ENCODE measurements at places on chromosomes 4 and X.
A peak's percentile ranks its signal among the peaks of the same experiment; 100 is the strongest.

GRCh38 chrX:17768997-17769396 lies 31.7 kb downstream of the SCML1 start:
- no peak for DNase-seq

- DNase-seq = no peak
Measured at GRCh38 chr4:168908093-168908492, 102.0 kb downstream of the CBR4 start.

- no peak for DNase-seq
Measured at GRCh38 chr4:131613086-131613823, 1535.8 kb upstream of the PCDH10 start.

- peak; percentile 47 for DNase-seq
Measured at GRCh38 chrX:115650916-115651315, 89.9 kb downstream of the PLS3 start.

- DNase-seq = no peak
Measured at GRCh38 chr4:86326400-86326799, 33.5 kb downstream of the MAPK10 start.

DNA sequence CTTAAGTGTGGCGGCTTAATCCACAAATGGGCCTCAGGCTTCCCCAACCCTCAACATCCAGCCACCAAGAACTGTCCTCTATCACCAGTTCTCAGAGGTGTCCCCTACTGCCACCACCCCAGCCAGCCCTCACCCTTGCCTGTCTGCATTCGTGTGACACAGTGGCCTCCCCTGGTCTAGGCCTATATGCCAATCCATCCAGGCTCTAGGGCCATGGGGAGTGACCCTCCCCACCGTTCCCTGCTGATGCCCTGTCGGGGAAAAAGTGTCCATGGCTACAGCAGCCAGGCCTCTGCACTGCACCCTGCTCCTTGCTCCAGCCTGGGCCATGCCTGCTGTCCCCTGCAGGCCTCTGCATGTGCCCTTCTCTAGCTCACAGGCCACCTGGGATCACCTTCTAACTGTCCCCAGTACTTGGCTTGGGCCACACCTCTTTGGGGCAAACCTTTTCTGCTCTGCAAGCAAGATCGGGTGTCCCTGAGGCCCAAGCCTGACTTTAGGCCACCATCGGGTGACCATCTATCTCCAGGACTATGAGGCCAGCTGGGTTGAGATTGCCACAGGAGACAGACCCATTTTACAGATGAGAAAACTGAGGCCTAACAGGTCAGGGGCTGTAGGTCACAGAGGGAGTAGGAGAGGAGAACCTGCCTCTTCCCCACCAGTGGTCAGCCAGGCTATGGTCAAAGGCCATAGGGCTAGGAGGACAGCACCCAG lies 75.8 kb downstream of the JAKMIP1 start:
- no peak for DNase-seq

DNA sequence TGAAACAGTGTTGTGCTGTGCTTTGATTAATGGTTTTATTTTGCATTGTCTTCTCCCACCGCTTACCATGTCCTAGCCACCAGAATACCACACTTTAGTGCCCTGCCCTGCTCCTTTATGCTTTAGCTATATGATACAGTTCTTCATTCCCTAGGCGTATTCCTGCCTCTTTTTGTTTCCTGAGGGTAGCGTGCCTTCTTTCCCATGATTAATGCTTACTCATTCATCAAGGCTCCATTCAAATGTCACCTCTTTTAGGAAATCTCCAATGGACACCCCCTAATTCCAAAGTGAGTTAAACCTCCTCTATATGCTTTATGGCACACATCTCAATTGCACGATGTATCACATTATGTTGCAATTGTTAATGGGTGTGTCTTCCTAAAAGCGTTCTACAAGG lies 46.3 kb downstream of the SPANXD start:
- no peak for DNase-seq

GRCh38 chrX:69503782-69504625 lies at the start of gene NALF2:
TSS of gene NALF2 (plus strand) at chrX:69504326. CDS start at chrX:69505283, 957 bp downstream.
- DNase-seq = peak; percentile 60

DNA sequence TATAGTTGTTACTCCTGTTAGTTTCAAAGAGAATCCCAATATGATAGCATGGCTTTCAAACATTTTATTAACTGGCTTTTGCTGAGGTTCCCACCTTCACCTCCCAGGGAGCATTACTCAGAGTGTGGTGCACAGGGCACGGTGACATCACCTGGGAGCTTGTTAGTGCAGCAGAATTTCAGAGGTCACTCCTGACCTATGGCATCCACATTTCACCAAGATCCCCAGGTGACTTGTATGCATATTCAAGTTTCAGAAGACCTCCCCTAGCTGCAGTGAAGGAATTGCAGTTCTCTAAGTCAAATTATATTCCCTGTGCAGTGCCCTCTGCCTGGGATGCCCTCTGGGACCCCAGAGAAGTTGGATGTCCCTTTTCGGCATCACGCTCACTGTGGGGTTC lies 29.7 kb upstream of the LNX1 start:
- no peak for DNase-seq

GRCh38 chrX:139766545-139766983 lies 58.6 kb upstream of the MCF2 start:
- no peak for DNase-seq

DNA sequence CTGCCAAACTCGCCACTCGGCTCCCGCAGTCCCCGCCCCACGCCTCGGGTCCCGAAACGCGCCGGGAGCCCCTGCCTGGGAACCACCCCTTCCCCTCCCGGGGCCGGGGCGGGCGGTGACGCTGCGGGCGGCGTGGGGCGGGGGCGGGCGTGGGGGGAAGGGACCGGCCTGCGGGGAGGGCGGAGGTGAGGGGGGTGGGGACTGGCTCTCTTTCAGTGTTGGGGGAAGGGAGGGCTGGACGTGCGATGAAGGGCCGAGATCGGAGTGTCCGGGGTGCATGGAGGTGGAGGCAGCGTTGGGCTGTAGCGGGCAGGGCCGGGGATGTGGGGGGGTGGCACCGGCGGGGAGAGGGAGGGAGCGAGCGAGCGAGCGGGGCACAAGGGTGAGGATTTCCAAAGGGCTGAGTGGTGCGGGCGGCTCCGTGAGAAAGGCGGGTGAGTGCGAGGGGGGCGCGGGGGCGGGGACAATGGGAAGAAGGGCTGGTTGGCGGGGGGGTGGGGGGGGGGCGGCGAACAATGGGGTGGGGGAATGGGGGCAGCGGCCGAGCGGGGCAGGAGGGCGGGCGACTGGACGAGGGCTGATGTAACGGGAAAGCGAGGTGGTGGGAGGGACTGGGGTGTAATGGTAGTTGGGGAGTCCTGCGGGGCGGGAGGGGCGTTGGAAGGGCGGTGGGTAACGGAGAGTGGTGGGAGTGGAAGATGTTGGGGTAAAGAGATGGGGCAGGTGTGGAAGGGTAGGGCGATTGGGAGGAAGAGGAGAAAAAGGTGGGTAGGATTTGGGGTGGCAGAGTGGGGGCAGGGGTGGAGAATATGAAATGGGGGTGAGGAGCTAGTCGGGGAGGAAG lies 578 bp downstream of the DCUN1D4 start:
- peak; percentile 75 for DNase-seq

DNA sequence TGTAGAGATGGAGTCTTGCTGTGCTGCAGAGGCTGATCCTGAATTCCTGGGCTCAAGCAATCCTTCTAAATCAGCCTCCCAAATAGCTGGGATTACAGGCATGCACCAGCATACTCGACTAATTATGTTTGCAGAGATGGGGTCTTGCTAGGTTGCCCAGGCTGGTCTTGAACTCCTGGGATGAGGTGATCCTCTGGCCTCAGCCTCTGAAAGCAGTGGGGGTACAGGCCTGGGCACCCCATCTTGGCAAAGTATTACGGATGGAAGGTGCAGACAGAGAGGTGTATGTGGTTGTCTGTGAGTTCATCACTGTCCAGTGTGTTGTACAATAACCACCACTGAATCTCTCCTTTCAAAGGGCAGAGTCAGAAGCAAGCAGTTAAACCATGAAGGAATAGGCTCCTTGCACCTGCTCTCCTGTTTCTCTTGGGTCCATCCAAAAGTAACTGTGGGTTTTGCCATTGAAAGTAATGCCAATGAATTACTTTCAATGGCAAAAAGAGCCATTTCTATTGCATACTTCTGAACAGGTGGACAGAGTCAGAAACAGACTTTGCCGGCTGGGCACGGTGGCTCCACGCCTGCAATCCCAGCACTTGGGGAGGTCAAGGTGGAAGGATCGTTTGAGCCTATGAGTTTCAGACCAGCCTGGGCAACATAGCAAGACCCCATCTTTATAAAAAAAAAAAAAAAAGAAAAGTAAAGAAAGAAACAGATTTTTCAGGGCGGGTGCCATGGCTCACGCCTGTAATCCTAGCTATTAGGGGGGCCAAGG lies 7.0 kb upstream of the AKAP17A start:
- DNase-seq = no peak

- DNase-seq = no peak
Measured at GRCh38 chr4:179597301-179597700, 2155.1 kb upstream of the AGA start.

DNA sequence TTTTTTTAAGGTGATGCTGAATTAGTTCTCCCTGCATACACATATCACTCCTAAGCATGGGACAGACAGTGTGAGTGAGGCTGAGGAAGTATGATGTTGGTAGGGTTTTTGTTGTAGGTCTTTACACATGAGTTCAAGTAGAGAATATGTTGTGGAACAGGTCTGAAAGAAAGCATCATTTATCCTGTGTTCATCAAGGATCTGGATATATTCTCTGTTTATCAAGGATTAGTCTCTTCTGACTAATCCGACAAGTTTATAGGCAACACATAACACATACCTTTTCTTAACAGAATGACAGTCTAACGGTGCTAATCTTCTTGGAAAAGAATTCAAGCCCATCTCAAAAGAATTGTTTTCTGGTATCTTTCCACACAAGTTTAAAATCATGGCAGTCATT lies 10.5 kb downstream of the SLIT2 start:
- DNase-seq = no peak

DNA sequence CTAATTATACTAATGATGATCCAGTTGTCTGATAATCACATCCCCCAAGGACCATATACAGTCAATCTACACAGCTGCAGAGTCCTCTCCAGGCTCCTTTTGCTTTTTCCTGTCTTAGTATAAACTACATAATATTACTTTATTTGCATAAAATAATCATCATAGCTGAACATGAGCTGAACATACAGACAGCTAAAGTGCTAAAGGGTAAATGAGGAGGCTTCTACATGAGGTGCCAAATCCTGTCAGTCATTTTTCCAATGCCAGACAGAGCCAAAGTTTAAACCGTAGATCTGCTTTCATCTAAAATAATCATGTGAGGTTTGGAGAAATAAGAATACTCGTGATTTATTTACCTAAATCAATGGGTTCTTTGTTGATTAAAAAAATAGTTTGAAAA lies 1530.1 kb upstream of the PABPC4L start:
- no peak for DNase-seq

GRCh38 chrX:54213603-54214002 lies 30.5 kb upstream of the FAM120C start:
- no peak for DNase-seq

DNA sequence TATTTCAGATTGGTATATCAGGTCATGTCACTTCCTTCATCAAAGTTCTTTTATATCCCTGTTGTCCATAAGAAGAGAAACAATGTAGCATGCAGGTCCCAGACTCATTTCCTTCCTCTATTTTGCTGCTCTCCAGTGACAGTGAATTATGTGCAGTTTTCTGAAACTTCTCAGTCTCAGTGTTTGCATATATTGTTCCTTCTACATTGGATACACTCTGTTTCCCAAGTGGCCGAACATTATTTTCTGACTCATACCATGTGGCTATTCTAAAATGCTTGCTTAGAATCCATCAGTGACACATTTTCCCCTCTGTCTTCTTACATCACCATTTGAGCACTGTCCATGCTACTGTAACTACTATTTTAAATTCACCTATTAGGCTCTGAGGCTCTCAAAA lies 305.7 kb downstream of the PDHA2 start:
- no peak for DNase-seq

DNA sequence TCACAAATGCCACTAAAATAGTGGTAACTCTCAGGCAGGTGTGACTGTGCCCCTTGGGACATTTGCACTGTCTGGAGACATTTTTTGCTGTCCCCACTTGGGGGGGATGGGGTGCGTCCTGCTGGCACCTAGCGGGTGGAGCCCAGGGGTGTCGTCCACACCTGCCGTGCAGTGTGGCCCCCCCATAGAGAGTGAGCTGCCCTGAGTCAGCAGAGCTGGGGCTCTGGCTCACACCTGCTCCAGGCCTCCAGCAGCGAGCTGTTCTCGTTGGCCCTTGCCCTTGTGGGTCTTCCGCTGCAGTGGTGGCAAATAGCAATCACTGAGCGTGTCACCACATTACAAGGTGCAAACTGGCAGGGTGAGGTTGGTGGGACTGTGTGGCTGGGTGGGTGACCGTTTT lies 64.6 kb downstream of the CLDN34 start:
- no peak for DNase-seq

DNA sequence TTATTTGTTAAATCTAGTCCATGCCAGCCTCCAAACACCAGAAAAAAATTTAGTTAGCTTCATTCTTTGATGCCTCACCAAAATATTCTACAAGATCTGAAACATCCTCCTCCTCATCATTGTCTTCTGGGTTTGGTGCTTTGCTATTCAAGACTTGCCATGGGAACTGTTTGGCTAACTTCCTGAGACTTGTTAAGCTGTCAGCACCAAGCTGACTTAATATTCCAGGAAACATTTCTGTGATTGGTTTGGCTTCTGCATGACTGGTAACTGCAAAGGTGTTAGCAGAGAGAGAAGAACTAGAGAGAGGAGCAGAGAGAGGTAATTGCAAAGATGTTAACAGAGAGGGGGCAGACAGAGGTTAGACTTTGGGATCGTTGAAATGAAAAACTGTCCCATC lies 101.3 kb downstream of the PALLD start:
- DNase-seq = no peak

- DNase-seq = no peak
Measured at GRCh38 chr4:159117564-159117963, 14.7 kb downstream of the RAPGEF2 start.

GRCh38 chrX:110462957-110463356 lies 104.3 kb downstream of the RTL9 start:
- DNase-seq = no peak

DNA sequence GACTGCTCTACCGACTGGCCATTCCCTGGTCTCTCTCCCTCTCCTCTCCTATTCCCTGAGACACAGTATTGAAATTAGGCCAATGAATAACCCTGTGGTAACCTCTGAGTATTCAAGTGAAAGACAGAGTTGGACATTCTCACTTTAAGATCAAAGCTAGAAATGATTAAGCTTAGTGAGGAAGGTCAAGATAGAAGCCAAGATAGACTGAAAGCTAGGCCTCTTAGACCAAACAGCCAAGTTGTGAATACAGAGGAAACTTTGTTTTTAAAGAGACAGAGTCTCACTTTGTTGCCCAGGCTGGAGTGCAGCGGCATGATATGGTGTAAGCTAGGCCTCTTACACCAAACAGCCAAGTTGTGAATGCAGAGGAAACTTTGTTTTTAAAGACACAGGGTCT lies 64.6 kb downstream of the KDM6A start:
- DNase-seq = peak; percentile 7
